ENCODE measurements at places on chromosomes 6 and 20.

- DNase-seq, result no peak
Measured at GRCh38 chr6:7262746-7263518, 50.1 kb downstream of the SSR1 start.

GRCh38 chr20:11067359-11067758 is 393.6 kb upstream of the JAG1 start:
- no peak for DNase-seq

DNA sequence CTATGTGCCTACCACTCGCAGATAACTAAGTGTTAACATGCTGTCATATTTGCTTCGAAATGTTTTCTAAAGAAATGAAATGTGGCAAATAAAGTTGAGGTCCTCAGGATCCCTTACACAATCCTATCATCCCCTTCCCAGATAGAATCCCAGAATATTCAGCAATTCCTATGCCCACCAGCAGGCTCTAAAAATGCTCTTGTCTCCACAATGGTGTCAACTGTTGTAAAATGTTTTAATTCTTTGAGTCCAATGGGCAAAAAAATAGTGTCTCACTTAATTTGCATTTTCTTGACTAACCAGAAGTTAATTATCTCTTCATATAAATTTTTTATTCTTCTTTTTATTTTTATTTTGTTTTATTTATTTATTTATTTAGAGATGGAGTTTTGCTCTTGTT is 103.9 kb upstream of the MAP7 start:
- no peak for DNase-seq

DNA sequence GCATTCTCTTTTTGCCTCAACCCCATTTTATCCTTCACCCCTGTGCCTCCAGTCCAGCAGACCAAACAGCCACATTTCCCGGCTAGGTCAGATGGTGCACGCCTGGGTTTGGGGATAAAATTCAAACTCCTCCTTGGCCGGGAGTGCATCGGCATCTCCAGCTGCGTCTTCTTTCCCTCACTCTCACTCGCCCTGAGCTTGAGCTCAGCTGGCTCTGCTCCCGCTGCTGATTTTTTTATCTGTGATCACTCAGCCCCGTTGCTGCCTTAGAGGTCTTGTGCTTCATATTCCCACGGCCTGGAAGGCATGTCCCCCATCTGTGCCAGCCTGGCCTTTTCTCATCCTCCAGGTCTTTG is 6.8 kb upstream of the EZR start:
- no peak for DNase-seq

DNA sequence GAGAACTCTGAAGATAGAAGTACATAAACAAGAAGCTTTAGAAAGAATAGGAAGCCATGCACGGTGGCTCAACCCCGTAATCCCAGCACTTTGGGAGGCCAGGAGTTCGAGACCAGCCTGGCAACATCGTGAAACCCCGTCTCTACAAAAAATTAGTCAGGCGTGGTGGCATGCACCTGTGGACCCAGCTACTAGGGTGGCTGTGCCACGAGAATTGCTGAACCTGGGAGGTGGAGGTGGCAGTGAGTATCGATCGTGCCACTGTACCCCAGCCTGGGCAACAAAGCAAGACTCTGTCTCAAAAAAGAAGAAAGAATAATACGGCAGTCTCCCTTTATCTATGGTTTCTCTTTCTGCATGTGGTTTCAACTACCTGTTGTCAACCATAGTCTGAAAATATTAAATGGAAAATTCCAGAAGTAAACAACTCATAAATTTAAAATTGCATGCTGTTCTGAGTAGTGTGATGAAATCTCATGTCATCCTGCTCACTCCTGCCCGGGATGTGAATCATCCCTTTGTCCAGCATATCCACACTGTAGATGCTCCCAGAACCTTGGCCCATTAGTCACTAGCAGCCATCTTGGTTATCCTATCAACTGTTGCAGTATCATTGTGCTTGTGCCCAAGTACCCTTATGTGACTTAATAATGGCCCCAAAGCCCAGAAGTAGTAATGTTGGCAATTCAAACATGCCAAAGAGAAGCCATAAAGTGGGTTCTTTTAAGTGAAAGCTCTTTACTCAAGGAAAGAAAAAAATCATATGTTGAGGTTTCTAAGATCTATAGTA is 22.1 kb downstream of the DEK start:
- DNase-seq, result no peak

DNA sequence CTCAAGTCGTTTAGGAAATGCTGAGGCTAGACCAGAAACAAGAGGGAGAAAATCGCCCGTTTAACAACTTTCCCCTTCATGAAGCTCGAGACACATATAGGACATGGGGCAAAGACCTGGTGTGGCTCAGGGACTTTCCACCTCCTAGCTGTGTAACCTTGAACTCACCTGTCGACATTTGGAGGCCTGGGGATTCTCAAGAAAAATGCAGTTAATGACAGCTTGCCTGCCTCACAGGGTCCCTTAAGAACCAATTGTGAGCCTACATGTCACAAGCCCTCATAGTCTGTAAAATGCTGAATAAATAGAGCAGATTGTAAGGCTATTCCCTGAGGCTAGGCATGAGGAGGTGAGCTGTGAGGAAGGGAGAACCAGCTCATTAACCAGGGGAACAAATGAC is 35.1 kb downstream of the MGME1 start:
- DNase-seq, result no peak

DNA sequence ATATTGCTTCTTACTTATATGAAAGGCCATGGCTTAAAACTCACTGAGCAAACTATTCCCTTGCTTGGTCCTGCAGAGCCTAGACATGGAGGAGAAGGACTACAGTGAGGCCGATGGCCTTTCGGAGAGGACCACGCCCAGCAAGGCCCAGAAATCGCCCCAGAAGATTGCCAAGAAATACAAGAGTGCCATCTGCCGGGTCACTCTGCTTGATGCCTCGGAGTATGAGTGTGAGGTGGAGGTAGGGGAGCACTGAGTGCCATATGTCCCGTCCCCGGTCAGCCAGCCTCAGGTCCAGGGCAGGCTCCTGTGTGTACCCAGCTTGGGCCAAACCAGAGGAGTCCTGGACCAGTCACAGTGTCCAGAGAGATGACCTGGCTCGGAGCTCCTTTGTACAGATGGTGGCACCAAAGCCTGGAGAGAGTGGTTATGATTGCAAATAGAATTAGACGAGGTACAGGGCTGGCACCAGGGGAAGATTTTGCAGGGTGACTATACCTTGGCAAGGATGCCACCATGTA is 21.0 kb downstream of the EPB41L1 start:
- DNase-seq, result no peak

DNA sequence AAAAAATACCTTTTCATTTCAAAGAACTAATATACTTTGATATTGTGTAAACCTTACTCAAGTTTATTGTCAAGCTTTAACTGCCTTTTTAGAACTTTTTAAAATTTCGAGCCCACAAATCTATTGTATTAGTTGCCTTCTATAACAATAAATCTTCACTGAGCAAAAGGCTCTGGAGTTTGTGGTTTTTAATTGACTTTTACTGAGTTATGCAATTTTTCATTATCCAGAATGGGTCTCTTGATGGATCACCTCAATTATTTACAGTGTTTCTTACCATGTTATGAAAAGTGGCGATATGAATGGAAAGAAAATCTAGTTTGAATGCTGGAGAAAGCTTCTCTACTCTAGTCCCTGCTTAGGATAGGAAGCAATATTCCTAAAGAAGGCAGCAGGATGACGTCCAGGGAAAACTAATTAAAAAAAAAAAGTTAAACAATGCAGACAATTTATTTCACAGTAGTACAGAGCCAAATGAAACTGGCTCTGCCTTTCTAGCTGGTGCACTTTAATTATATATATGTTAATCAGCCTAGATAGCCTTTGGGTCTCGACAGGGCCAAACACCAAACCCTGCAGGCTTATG is 5.0 kb downstream of the ID4 start:
- DNase-seq, result no peak

GRCh38 chr6:52454556-52454955 is 34.4 kb downstream of the EFHC1 start:
- DNase-seq, result no peak

DNA sequence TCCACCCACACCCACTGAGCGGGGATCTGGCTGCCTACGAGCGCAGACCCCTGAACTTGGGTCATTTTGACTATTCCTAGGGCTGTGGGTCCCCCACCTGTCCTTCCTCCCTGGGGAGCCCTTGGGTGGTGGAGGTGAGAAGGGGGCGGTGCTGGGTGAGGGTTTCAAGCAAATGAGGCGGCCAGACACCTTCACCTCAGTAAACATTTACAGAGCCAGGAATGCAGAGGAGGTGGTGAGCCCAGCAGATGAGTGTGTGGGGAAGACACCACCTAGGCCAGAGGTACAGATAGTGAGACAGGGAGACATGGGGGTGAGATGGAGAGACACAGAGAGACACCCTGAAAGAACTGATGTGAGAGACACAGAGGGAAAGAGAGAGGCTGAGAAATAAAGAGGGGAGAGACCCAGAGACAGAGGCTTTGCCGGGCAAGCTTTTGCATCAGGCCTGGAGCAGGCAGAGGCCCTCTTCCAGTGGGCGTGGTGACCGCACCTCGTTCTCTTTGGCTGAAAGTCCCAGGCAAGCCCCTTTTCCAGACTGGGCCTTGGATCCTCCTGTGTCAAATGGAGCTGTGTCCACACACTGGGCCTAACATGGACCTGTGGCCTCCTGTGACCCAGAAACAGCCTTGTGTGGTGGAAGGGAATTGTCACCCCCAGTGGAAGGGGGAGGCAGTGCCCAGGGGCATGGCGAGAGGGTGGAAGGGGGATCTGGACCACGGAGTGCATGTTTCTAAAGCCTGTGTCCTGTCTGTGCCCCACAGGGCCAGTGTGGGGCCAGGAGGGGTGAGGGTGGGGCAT is 29.7 kb downstream of the CEBPB start:
- no peak for DNase-seq

- no peak for DNase-seq
Measured at GRCh38 chr6:168149015-168149414, 70.0 kb upstream of the FRMD1 start.

DNA sequence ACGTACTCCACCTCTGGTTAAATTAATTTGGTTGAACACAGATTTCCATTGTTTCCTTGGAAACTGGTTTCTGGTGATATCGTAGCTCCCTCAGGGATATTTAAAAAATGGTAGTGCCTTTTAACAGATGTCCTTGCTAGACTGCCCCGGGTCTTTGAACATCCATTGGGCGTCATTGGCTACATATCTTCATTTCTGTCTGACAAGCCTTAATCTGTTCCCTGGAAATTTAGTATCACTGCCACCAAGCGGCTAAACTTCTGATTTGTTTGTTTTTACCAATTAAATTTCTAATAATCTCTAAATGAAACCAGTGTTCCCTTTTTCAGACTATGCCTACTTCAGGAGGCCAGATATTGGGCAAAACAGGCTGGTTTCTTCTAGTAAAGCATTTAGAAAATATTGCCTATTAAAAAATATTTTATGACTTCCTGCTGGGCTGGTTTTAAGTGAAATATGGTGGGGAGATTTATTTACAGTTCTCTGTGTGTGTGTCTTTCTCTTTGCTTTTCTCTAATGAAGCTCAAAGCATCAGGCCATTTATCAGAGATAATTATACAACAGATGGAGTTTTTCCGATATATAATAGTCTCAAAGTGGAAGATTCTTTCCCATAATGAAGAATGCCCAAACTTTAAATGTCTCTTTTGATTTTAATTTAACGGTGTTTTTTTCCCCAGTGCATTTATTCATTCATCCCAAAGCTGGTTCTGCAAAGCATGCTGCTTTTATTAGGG is 249.5 kb downstream of the ZFAND3 start:
- DNase-seq, result no peak

- no peak for DNase-seq
Measured at GRCh38 chr20:62225820-62226635, 6.0 kb upstream of the HRH3 start.

DNA sequence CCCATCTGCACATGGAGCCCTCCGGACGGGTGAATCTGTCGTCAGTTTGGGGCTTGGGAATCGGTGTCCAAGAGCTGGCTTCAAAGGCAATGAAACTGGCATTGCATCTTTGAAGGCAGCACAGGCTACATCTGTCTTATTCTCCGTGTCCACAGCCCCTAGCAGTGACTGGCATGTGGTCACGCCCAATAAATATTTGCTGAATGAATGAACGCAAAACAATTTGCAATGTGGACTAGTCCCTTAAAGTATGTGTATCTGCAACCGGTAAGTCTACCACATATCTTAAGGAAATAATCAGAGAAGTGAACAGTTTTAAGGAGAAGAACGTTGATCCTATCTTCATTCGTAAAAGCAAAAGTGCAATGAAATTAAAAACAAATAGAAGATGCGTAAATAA is 8.0 kb upstream of the PMEPA1 start:
- DNase-seq, result no peak

- no peak for DNase-seq
Measured at GRCh38 chr20:52127309-52127708, 64.3 kb downstream of the ZFP64 start.

DNA sequence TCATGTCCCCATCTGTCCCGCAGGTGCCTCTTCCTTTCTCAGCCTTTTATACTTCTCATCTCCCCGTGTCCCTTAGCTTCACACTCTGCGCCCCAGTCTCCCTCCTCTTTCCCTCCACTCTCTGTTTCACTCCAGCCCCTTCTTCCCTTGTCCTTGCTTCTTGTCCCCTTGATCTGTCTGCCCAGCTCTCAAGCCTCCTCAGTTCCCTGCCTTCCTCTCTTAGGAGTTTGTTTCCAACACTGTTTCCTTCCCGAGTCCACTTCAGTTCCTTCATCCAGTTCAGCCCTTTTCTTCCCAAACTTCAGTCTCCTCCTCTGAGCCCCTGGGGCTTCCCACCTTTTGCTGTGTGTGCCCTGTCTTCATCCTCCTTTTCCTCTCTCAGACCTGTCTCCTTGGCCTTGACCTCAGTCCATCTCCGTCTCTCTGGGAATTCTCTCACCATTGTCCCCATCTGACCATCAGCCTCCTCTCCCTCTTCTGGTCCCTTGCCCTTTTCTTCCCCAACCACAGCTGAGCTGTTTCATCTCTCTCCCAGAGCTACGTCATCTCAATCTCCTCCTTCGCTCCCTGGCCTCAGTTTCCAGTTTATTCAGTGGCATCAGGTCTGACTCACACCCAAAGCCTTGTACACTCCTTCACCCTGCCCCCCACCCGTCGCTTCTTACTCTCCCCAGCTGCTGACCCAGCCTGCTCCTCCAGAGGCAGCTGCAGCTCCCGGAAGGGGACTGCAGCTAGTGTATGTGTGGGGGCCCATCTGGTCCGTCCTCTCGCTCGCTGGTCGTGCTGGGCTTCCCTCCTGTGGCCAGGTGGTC is 2.7 kb upstream of the DDR1 start:
- no peak for DNase-seq

DNA sequence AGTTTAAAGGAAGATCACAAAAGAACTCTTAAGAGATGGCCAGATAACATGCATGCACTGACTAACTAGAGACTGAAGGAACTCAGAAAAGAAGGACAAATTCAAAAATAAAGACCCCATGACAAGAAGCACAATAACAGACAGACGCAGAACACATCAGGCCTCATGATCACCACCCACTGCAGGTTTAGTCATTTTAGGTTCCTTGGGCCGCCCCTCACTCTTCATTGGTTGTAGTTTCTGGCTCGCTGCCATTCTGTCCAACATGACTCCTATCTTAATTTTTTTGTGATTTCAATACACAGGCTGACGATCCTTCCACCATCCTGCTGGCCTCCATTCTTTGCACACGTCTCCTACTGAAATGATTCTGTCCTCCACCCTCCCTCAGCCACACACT is 21.6 kb downstream of the STX7 start:
- DNase-seq, result no peak

All from cortex of kidney (tissue), 1 donor.